ENCODE measurements at places on chromosomes 6 and 20.

DNA sequence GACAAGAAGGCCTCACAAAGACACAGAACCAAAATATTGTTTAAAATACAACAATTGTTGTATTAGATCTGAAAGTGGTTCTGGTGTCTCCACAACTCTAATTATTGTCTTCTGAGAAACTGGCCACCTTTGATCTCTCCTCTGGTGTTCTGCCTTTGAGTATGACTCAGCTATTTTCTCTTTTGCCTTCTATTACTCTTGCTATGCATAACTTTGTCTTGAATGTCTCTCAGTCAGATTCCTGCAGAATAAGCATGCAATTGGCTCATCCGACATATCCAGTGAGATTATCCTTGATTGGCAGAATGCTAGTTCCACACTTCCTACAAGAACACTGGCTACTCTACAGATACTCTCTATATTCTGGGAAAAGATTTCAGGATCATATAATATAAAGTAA, 14.3 kb upstream of the EPM2A start:
- DNase-seq: no peak

DNA sequence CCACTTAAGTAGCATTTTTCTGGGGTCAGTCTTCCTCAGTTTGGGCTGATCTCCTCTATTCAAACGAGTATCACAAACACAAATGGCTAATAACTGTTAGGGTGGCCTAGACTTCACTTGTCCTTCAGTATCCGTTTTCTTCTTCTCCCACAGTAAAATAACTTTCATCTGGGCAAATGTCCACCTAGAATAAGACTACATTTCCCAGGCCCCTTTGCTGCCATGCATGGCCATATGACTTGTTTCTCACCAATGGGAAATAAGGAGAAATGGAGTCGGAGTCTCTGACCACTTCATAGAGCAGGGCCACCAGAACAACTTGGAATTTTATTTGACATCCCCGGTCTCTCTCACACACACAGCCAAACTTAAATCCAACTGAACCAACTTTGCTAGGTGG, 51.4 kb downstream of the SULF2 start:
- DNase-seq: no peak

- no peak for DNase-seq
Observed at GRCh38 chr6:147244832-147245231, 40.6 kb downstream of the STXBP5 start.

DNA sequence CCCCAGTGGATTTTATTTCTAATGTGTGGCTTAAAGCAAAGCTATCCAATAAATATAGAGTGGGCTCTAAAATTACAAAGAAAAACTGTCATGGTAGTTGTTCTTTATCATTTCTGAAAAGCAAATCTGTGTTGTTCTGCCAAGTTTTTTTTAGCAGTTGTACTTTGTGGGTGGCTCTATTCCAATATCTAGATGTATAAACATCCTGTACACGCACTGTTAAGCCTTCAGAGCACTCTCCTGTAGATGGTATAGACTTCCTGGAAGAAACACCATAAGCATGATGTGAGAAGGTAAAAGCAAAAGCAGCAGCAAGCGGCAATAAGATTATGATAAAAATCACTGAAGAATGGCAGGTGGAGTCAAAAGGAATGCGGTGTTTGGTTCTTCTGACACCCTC, 21.5 kb upstream of the TMEM30A start:
- DNase-seq: no peak

- DNase-seq: no peak
Observed at GRCh38 chr20:40757087-40757486, 68.1 kb upstream of the MAFB start.

- DNase-seq: peak; percentile 90
Observed at GRCh38 chr20:57709823-57710799, at the start of gene PMEPA1. TSS of gene PMEPA1 (minus strand) at chr20:57710015. CDS start at chr20:57709582, 433 bp downstream.

All from activated CD4-positive, alpha-beta T cell treated with anti-CD3 and anti-CD28 coated beads for 24 hours (primary cell).